ENCODE measurements at places on chromosomes 7 and 10.

- DNase-seq: no peak
These were observed 42.3 kb downstream of the PPP1R17 start for GRCh38 chr7:31729195-31729804.

DNA sequence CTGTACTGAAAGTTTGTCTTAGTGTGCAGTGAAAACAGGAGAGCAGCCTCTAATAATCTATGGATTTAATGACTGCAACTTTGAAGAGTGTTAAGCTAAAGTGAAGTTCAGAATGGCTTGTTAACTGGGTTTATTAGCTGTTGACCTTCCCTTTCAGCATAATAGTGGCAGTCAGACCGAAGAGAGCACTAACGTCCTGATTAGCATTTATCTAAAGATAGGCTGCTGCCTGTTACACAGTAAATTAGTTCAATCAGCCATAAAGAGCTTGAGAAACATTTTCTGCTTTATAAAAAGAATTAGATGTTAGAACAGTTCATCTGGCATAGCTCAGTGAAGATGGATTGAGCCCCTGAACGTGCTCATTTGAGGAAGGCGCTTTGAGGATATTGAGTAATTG, 433.0 kb downstream of the AUTS2 start:
- no peak for DNase-seq

GRCh38 chr7:138506764-138507163, 46.7 kb downstream of the TRIM24 start:
- DNase-seq: no peak

DNA sequence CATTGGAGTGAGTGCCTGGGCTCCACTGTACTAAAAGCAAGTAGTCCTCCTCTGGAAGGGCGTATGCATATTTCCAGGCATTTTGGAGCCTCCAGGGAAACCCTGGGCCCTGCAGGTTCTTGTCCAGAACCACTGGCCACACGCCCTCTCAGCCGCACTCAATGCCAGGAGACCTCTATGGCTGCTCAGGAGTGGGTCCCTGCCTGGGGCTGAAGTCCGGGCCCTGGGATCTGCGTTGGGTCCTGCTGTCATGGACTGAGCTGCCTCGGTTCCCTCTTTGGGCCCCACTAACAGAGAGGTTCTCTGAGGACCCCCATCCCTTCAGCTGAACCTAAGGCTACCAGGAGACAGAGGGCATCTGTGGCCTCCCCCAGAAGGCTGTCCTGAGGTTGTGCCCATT, 58.3 kb downstream of the GRK5 start:
- no peak for DNase-seq

GRCh38 chr10:29955329-29955935, 104.0 kb downstream of the JCAD start:
- no peak for DNase-seq

DNA sequence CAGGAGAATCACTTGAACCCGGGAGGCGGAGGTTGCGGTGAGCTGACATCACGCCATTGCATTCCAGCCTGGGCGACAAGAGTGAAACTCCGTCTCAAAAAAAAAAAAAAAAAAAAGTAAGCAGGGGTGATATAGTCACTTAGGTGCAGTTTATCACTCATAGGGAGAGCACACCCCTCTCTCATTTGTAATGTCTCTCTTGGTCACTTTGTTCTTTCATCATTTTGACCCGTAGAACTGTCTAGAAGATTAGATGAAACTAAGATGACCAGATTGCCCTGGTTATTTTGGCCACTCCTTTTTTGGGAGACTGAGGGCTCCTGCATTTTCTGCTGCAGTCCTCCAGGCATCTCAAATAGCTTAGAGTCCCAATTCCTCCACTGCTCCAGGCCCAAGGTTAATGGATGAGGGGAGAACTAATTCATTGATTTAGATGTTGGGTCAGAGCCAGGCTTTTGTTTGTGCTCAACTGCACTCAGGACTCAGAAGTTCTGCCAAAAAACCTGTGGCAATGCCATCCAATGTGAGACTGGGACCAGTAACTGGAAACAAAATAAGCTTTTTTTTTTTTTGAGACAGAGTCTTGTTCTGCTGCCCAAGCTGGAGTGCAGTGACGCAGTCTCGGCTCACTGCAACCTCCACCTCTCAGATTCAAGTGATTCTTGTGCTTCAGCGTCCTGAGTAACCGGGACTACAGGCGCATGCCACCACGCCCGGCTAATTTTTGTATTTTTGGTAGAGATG, 50.0 kb upstream of the CAMK1D start:
- no peak for DNase-seq

DNA sequence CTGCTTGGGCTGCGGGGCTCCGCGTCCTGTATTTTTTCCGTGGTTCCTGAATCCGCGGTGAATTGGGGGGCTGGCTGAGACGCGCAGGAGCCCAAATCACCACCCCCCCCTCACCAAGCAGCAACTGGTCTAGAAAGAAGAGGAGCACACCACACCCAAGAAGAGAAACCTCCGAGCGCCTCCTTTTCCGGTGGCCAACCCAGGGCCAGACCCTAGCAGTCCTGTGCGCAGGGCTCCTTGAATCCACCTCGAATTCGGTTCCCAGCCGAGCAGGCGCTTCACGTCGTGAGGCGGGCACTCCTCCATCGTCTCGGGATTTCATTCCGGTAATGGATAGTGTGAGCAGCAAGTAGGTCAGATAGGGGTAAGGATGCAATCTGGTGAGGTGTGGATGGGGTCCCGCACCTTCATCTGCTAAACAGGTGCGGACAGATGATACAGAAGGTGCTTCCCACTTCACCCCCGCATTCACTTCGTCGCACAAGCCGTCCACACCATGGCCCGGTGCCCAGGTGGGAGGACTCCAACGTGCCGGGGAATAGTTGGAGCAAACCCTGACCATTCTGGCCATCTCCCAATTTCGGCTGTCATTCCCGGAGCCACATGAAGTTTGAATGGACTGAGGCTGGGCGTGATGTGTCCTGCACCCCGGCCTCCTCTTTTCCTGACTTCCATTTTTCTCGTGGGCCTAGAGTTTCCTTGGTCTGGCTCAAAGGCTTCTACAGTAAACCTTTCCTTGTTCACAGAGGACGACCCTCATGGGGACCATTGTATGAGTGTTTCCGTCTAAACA, 19.8 kb upstream of the ZNF273 start:
- DNase-seq: no peak

GRCh38 chr7:137996386-137996851, 5.5 kb downstream of the CREB3L2 start:
- no peak for DNase-seq

DNA sequence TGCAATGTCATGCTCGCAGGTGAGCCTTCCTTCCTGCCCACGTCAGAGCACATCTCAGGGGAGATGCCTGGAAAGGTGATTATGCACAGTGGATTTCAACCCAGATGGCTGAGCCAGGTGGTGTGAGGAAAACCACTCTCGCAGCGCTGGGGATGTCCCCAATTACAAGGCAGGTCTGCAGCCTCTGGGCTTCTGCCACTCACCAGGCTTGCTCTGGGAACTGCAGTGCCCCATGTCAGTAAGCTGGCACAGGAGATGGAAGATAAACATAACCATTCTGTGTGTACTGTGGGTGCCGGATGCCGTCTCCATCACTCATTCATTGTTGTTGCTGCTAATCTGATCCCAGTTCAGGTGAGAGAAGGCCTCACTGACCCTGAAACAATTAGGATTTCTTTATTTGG, 222.9 kb upstream of the PITRM1 start:
- no peak for DNase-seq

DNA sequence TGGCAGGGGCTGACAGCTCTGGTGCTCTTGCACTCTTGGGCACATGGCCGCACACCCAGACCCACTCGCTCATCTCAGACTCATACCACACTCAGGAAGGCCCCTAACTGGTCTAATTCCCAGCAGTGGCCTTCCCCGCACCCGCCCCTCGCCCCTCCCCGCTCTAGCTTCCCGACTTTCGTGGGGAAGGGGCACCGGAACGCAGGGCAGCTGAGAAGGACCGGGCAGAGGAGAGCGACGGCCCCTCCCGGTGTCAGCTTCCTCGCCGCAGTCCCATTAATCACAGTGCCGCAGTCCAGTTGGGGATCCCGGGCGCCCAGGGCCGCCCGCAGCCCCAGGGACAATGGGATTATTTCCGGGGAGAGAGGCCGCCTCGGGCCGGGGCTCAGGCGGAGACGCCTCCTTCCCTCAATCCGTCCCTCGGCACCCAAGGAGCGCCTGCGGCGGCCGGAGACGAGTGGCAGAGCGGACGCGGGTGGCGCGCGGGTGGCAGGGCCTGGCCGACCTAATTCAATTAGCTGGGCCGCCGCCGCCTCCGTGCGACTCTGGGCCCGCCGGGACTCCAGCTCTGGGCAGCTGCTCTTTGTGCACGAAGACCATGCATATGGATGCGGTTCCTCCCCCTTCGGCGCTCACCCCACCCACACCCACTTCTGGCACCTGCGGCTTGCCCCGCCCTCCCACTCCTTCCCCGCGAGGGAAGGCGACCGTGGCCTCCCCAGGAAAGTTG, 7.8 kb upstream of the TLX1 start:
- DNase-seq: no peak

DNA sequence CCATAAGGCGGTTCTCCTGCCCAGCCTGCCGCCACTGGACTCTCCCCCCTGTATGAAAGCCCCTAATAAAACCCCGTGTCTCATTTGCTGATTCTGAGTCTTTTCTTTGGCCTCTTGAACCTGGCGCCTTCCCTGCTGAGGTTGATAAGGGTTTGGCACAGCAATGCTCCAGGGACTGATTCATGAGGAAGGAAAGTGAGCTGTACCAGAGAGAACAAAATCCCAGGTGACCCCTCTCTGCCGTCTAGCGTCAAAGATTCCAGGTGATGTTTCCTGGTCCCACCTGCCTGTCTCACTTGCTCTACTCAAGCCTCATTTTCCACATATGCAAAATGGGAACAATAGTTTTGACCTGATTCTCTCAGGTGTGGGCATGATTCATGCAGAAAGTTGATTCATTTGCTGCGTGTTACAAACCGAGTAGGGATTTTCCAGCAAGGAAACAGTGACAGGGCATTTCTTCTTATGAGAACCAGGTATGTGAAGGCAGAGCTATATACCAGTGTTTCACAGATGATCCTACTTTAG, 730.6 kb upstream of the IGFBP3 start:
- no peak for DNase-seq

DNA sequence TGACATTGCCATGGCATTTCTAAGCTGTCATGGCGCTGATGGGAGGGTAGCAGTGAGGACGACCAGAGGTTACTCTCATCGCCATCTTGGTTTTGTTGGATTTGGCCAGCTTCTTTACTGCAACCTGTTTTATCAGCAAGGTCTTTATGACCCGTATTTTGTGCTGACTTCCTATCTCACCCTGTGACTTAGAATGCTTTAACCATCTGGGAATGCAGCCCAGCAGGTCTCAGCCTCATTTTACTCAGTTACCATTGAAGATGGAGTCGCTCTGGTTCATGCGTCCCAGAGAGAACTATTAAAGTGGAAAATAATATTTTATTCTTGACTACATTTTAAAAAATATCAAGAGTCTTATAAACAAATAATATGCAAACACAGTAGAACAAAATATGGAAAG, 131.7 kb downstream of the RSU1 start:
- no peak for DNase-seq

- no peak for DNase-seq
These were observed 12.5 kb upstream of the NKX2-3 start for GRCh38 chr10:99520040-99520846.

DNA sequence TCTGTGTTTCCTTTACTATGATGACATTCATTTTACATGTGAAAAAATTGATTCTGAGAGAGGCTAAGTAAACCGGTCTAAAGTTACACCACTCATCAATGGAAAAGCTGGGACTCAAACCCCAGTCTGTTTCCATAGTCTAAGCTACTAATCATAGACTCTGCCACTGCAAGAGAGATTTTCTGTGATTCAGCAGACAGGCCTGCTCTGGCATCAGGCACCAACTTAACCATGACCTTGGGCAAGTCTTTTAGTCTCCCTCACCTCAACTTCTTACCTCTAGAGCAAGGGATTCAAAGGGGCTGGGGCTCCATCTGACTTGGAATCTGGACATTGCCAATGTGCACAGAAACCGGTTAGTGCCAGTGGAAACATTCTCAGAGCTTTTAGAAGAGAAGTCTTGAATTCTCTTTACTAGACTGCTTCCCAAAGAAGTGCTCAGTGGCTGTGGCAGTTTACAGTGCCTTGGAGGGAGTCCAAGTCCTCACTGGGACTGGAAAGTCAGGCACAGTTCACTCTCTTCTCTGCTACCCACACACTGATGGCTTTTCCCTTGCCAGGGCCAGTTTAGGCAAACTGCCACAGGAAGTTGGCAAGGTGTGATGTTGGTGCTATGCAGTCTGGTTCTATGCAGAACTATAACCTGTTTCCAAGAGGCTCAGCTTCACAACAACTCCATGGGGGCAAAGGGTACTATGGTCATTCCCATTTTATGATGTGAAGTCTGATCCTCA, 4.5 kb upstream of the BLNK start:
- DNase-seq: no peak

- no peak for DNase-seq
These were observed 37.0 kb upstream of the NRF1 start for GRCh38 chr7:129574487-129574886.

DNA sequence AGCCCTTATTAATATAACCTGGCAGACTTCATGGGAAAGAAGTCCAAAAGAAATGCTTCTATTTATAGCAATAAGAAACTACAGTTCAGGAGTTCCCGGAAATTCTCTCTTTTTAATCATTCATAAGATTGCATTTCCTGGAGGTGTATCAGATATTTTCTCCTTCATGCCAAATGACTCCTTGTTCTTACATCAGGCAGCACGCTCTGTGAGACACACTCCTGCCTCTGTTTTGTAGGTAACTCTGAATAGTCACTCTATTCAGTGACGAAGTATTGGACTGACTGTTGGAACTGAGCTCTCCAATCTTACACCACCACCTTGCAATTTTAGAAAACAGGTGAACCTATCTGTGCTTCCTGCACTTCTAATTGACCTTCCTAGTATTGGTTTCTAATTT, 78.7 kb upstream of the MSRB2 start:
- no peak for DNase-seq

GRCh38 chr10:116154651-116155050, 118.4 kb downstream of the GFRA1 start:
- DNase-seq: no peak

GRCh38 chr10:132062641-132063390, 2.9 kb upstream of the JAKMIP3 start:
- DNase-seq: no peak

DNA sequence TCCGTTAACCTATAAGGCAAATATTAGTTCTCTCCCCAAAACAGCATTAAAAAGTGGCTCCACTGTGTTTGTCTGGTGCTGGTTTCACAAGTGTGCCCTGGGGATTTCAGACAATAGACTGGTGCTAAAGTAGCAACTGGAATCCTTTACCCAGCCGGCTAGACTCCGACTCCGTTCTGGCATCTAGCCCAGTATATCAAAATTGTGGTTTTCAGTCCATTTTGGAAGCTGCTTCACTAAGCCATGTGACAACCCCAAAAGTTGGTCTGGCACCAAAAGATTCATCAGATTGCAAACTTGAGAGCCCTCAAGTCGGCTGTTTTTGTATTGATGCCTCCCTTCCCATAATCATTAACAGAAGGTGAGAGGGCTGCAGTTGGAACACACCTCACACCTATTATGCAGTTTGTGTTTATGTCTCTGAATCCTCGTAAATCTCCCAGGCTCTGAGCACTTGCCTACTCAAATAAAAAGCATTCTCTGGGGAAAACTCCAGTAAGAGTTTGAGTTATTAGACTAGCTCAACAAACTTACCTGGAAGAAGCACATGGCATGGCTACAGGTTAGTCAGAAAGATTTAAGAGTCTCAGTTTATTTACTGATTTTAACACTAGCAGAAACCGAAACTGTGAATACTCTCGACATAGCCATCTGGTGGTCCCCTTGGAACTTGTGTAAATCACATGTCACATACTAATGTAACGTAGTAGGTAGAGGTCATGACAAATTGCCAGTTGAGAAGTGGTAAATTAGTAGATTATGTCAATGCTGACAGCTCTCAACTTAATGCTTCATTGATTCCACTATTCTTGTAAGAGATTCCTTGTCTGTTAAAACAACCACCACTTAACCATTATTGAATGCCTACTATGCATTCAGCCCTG, 14.8 kb upstream of the WNT16 start:
- DNase-seq: no peak

Data from HepG2 (cell line).